Astrocyte of the cerebellum (primary cell): ENCODE measurements at places on chromosomes 16 and 17.

DNA sequence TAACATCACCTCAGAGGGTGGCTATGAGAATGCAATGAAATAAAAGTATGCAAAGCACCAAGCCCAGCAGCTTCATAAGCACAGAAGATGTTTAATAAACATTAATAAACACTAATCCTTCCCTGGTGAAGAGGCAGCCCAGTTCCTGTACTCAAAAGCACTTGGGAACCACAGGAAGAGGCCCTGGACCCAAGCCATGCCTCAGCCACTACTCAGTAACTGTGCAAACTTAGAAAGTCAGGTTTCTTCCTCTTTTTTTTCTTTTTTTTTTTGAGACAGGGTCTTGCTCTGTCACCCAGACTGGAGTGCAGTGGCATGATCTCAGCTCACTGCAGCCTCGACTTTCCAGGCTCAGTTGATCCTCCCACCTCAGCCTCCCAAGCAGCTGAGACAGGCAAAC is 5.3 kb downstream of the ARHGAP17 start:
- no peak for DNase-seq

DNA sequence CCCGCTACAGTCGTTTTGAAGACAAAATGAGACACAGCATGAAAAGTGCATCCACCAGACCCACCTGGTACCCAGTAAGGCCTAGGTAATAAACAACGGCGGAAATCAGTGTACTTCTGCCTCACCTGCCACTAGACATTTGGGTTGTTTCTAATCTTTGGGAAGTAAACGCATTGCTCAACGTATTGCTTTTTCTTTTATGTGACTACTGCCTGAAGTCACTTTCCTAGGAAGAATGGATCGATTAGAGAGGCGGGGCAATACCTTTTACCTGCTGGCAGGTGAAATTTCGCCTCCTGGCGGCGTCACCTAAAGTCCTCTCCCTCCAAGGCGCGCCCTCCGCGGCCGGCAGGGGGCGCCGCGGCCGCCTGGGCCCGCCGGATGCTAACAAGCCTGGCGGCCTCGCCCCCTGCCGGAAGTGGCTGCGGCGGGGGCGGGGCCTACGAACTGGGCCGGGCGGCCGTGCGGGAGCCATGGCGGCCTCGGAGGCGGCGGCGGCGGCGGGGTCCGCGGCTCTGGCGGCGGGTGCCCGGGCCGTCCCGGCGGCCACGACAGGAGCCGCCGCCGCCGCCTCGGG is at the start of gene ATMIN:
TSS of gene ATMIN (plus strand) at position 445 of the 577 bp plus-strand sequence. CDS start at position 474, 29 bp downstream.
- DNase-seq, result peak; percentile 43

GRCh38 chr17:35645923-35646322 is 58.8 kb downstream of the AP2B1 start:
- DNase-seq, result no peak

GRCh38 chr17:78138204-78139060 is 7.8 kb upstream of the C17orf99 start:
- no peak for DNase-seq

GRCh38 chr17:49525831-49526741 is 31.0 kb downstream of the NGFR start:
- no peak for DNase-seq
